T-helper 2 cell treated with Interferon-gamma antibody and Interleukin-4, amounts not matched to agents 5 μg/mL and 100 μg/mL, for 36 hours (primary cell): ENCODE measurements at places on chromosomes 1 and 21.

- DNase-seq = no peak
These were observed 1016.1 kb downstream of the KCNT2 start for GRCh38 chr1:195591917-195592672.

DNA sequence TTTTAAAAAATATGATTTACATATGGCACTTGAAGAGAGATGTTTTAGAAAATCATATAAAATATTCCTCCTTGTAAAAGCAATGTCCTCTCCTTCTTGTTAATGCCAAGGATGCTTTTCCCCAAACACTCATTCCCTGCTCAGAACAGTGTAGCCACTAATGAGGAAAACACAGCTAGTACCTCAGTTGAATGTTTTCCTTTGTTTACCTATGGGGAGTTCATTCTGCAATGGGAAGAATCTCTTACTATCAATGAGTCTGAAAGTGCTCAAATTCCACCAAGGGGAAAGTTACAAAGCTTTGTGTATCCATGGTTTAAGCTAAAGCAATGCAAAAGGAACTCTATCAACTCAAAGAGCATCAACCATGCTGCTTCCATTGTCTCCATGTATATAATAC lies 221.9 kb upstream of the ADGRL2 start:
- DNase-seq = no peak

DNA sequence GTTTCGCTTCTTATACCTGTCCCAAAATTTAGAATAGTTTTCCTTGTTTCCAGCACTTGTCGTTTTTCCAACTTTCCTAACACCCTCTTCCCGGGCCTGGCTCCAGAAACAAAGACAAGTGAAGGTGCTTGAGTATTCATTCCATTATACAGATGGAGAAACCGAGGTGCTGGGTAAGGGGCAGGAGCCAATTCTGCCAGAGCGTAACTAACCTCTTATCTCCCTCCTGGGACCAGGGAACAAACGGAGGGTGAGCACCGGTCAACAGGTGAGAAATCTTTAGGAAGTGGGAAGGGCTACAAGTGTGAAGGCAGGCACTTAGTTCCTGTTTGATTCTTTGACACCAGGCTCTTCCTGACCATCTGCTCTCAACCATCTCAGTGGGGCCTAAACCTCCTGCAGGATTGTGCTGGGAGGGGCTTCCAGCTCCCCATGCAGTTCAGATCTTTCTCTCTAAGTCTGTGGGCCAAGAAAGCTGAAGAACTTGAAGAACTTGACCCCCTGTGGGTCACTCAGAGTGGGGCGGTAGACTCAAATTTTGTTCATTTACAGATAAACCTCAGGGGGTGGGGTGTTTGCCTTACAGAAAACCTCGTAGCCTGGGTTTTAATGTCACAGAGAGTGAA lies 8.7 kb downstream of the PLXNA2 start:
- DNase-seq = no peak

DNA sequence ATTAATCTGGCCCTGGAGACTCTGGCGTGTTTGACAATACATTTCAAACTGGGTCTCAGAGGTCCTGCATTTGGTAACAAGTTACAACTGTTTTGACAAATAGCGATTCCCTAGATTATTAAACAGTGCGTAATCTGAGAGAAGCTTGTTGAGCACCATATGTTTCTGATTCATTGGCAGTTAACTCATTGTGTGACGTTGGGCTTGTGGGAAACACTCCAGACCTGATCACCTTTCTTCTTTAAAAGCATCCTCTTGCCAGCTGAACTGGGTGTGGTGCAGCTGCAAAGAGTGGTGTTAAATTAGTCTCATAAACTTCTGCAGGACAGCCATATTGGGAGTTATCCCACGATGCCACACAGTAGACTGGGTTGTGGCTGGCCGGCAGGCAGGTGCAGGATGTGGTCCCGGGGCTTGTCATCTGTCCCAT lies 82.7 kb downstream of the CDC7 start:
- DNase-seq = no peak

- no peak for DNase-seq
These were observed 71.1 kb upstream of the CD34 start for GRCh38 chr1:207981976-207982375.

- DNase-seq = no peak
These were observed 27.7 kb upstream of the CSF3R start for GRCh38 chr1:36510418-36510817.

DNA sequence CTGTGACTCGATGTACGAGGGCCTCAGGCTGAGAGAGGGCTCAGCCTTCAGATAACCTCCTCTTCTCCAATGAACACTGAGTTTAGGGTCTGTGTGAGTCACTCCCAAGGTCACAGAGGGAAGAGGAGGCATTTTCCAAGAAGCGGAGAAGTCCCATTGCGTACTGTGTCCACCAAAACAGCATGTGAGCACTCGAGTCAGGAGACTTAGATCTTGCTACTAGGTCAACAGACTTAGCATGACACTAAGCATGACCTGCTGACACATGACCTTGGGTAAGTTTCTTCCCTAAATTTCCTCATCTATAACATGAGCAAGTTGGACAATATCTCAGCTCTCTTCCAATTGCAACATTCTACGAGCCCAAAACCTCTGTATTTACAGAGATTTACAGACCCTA lies 68.0 kb downstream of the PLPP3 start:
- DNase-seq = no peak

GRCh38 chr1:68623700-68624099 lies 126.8 kb upstream of the DEPDC1 start:
- DNase-seq = no peak

DNA sequence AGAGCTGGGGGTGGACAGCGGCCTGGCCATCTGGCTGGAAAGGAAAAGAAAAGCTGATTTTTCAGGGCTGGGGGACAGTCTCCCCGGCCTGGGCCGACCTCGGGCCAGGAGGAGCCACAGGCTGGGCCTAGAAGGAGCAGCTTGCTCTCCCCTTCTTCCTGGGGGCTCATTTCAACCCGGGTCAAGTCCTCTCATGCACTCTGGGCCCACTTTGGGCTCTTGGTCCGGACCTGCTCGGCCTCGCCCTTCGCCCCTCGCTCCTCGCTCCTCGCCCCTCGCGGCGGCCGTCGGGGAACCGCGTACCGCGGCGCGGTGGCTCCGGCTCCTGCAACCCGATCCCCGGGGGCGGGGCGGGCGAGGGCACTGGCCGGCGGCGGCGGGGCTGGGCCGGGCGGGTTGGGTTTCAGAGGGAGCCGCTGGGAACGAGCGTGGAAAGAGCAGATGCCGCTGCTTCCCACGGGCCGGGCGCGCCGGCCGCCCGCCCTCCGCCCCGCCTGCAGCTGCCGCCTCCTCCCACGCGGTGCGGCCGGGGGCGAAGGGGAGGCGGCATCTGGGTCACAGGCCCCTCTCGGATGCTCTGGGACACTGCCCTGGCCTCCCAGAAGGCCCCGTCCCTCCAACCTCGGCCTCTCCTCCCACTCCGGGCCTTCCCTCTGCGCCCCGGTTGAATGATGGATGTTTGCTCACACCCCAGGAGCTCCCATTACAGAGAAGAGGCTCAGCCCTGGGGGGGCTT lies 6.6 kb downstream of the HEYL start:
- DNase-seq = no peak

DNA sequence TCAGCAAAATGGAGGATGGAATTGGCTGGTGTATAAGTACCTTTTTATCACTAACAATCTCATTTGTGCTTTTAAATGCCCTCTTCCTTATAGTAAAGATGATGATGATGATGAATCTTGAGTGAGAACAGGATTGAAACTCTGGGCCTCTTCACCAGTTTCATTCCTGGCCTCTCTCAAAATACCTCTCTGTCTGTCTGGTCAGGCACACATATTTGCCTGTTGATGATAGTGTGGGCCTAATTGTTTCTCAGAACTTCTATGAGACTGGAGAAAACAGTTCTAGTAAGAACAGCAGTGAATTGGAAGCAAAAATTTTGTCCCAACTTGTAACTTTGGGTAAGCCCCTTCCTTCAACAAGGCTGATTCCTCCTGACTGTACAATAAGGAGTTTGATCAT lies 94.4 kb upstream of the RGS4 start:
- DNase-seq = no peak

DNA sequence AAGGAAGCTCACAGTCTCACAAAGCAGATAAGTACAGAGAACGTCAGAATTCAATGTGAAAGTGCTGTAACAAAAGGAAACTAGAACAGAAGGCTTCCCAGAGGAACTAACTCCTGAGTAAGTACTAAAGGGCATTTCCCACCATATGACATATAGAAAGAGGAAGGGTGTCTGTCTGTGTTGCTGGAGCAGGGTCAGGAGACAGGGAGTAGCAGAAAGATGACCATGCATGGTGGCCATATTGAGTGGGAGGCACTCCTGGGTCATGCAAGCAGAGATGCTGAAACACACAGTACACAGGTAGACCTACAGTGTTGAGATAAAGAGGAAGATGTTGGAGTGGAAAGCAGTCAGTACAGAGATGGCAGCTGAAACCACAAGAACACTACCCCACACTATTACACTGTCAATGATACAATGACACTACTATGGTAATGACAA lies 47.3 kb downstream of the SLC25A24 start:
- DNase-seq = no peak

- no peak for DNase-seq
These were observed 84.6 kb upstream of the BMP8A start for GRCh38 chr1:39406533-39407450.
